ENCODE measurements at places on chromosomes 16 and 17. TPM values are rescaled to one million over a fixed set of nuclear protein-coding genes. Genes with fewer than 3 reads are reported as not detected.

- DNase-seq: no peak
Observed at GRCh38 chr17:55649957-55650597, 72.6 kb downstream of the TMEM100 start.

DNA sequence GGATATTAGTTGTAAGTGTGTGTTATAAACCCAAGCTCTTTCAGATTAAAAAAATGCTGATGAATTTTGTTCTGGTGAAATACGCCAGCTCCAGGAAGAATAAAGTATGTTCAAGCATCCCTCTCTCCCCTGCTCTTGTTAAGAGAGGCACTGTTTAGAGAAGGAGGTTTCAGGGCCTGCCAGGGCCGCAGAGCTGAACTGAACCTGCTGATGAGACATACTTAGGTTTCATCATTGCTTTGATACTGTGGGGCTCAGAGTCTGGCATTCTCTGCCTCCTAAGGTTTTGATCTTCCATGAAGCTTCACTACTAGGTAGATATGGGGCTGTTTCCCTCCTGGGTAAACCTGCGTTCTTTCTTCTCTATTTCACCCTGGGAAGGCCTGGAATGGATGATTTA is 175.3 kb upstream of the FAM20A start:
- DNase-seq: no peak

- DNase-seq: no peak
Observed at GRCh38 chr17:11832401-11833137, 164.7 kb downstream of the ZNF18 start.

- DNase-seq: no peak
Observed at GRCh38 chr17:77811521-77811920, 147.0 kb upstream of the TNRC6C start.

- DNase-seq: no peak
Observed at GRCh38 chr16:53768167-53768566, 64.2 kb downstream of the FTO start.

DNA sequence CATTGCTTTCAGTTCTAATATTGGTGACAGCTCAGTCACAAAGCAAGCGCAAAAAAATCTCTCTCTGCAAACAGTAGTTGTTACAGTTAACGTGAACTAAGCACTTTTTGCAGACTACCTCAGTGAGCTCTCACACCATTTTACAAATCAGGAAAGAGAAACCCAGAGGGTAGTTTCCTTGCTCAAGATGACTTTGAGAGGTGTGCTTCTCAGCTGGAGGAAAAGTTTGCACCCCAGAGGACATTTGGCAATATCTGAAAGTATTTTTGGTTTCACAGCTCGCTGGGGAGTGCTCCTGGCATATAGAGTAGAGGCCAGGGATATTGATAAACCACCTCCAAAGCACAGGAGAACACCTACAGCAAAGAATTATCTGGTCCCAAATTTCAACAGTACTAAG is 741.1 kb upstream of the EEF2KMT start:
- DNase-seq: no peak

DNA sequence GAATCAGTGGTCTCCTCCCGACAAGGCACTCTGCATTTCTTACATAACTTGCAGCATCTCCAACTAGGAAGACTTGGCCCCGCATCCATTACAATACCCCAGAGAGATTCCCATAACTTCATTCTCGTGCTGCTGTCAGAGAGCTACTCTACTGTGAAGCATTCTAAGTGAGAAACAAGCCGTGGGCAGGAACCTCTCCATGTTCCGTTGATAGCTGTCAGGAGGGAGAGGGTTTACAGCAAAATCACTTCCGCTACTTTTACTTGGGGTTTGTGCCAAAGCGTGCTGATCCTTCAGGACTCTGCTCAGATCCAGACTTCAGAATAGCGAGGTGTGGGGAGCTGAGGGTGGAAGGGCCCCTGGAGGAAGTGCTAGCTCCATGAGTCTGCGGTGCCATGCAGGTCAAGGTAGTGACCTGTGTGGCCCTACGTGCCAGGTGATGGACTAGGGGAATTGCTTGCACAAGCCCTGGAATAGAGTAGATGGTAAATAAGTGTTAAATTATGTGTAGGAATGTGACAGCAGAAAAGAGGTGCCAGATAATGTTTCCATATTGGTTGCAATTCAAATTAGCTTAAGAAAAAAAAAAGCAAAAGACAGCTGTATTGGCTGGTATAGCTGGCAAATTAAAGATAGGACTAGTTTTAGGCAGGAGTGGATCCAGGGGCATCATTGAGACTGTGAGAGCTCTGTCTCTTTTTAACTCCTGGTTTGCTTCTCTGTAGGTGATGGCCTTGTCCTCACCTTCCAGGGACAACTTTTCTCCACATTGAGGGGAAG is 358.5 kb upstream of the ERCC4 start:
- DNase-seq: no peak

KRTAP4-9 gene
- not detected for total RNA-seq

HIGD1B gene
- not detected for total RNA-seq
